ENCODE measurements at places on chromosomes 2 and 18.

DNA sequence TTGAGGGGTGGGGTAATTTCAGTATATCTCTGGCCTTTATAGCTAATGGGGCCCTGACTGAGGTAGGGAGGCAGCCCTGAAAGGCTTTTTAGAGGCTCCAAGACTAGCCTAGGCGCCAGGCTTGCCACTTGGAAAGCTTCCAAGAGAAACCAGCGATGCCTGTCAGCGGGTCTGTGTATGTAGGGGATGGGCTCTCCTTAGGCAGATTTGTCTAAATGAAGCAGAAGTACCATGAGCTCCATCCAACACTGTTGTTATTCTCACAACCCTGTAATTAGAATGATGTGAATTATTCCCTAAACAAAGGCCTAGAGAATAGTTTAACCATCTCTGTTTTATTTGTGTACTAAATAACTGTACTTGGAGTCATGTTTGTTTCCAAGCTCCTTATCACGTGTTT lies 138.1 kb downstream of the B3GNT2 start:
- DNase-seq = no peak

GRCh38 chr2:84866122-84866521 lies 14.8 kb downstream of the TRABD2A start:
- no peak for DNase-seq

GRCh38 chr18:52570975-52571374 lies 231.0 kb downstream of the DCC start:
- DNase-seq = peak; percentile 60

DNA sequence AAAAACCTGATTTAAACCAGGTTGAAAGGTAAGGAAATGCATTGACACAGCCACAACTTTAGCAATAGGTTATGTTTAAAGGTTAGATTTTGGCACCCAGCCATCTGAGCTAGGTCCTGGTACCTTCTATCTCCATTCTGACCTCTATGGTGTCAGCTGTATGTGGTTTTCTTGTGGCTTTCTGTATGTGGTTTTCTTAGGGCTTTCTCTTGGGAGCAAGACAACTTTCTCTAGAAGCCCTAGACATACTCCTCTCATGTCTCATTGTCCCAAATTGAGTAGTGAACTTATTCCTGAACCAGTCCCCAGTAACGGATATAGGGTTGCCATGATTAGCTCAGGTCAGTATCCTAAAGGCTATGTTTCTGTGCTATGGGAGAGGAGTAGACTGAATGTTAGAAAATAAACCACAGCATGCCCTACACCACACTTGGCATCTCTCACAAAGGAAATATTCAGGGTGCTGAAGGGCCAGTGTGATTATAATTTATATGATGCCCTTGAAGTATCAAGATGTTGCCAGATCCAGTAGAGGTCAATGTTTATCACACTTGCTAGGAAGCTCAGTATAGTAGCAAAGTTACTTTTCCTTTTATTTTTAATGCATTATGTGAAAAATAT lies 176.1 kb downstream of the CAPN13 start:
- DNase-seq = peak; percentile 52

- DNase-seq = no peak
These were observed 10.4 kb downstream of the ANKRD44 start for GRCh38 chr2:197300139-197300538.

GRCh38 chr2:149330127-149331022 lies at the start of gene LYPD6:
Gene LYPD6 (plus strand): TSS chr2:149330587. CDS start chr2:149437709, 107,122 bp downstream.
- peak; percentile 81 for DNase-seq

- no peak for DNase-seq
These were observed 2.4 kb downstream of the DNAJC10 start for GRCh38 chr2:182718459-182718858.

DNA sequence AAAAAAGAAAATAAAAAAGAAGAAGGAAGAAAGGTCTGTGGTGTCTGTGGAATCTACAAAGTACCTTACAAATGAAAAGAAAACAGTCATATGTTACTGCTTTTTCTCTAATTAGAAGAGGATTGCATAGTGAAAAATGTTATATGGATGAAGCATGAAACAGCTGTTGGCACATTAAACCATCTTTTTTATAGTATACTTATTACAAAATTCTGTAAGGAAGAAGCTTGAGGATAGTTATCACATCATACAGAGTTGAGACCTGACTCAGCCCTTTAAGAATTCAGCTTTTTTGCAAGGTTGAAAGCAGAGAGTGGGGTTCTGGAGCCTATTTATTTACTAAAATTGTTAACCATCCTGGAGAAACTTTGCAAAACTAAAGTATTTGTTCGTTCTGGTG lies 222.7 kb downstream of the PHLPP1 start:
- peak; percentile 52 for DNase-seq

DNA sequence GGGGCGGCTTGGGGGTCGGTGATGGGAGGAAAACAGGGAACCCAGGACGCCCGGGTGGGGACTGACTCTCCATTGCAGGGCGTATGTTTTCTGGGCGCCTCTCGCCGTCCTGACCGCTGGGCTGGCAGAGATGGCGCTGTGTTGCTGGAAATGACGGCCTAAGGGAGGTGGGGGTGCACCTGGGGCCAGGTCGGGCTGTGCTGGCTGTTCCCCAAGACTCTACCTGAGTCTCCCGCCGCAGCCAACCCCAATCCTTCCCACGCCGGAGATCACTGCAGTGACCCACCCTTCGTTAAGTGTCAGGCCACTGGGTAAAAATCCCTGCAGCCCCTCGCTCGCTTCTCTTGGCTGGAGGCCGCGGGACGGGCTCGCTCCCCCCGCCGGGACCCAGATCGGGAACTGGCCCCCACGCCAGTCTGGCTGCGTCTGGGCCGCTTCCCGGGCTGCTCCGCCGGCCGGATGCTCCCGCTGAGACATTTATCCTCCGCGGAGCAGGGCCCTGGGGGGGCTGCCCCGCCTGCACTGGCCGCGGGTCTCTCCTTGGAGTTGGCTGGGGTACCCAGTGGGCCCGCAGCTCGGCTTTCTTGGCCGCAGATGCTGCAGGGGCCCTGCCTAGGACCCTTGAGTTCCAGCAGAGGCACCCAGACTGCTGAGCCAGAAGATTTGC lies 7.8 kb upstream of the ARMC9 start:
- DNase-seq = peak; percentile 39

DNA sequence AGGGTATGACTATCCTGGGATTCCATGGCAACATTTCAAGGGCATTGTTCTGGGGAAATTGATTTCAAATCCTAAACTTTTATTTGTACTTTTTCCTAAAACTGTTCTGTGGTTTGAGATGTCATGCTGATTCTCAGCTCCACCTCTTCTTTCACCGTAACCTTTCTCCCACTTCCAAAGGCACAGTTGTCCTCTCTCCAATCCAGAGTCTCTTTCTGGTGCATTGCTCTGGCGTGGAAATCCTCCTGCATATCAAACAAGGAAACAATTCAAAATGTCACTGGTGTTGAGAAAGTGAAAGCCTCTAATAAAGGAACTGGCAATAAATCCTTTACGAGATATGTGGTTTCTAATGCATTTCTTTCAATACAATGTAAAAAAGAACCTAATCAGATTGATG lies 155.1 kb upstream of the CDH2 start:
- no peak for DNase-seq

DNA sequence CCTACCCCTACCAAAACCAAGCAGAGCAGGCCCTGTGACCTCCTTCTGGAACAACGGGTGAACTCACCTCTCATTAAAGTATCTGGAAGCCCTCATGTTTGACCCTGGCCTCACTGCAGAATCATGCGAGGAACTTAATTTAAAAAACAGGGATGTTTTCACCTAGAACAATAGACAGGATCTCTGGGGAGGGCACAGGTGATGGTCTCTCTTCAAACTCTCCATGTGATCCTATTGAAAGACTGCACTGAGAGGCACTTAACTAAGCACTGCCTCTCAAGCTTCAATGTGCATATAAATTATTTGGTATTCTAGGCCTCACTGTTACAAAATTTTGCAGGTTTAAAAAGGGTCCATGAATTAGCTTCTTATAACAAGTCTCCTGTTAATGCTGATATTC lies 7.5 kb downstream of the ZNF519 start:
- no peak for DNase-seq

DNA sequence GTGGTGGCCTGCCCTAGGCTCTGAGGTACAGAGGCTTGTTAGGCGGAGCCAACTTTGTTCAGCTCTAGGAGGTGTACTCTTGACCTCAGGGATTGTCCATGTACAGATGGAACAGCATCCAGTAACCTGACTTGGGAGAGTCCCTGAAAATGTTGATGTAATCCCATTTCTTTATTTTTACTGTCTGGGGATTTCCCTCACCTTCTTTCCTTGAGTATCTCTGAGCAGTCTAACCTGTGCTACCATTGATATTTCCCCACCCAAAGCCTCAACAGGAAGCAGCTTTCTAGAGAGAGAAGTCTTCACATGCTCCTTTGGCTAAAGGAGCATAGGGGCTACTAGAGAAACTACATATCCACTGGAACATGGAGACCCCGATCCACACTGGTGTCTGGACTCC lies 10.4 kb downstream of the IL36A start:
- DNase-seq = no peak

- DNase-seq = no peak
These were observed 143.3 kb downstream of the PDE1A start for GRCh38 chr2:182283512-182283911.

- DNase-seq = no peak
These were observed 58.2 kb downstream of the QPCT start for GRCh38 chr2:37402636-37403035.

GRCh38 chr2:218332920-218333645 lies 23.6 kb upstream of the CATIP start:
- DNase-seq = no peak

GRCh38 chr2:110166266-110166665 lies 38.5 kb downstream of the NPHP1 start:
- DNase-seq = no peak

DNA sequence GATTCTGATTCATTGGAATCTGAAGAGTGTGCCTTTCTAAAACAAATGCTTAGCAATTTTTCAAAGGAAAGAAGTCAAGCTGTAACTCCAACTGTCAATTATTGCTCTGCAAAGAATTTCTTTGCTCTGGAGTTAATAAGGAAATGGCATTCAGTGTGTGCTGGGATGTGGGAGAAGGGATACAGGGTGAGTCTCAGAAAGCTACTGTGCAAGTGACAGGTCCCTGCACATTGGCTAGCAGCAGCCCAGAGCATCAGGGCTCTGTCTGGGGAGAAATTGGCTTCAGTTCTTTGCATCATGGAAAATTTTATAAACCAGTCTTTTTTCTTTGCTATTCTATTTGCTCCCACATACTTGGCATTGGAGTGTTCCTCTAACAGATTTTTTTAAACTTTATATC lies 1.1 kb upstream of the SYT4 start:
- no peak for DNase-seq

DNA sequence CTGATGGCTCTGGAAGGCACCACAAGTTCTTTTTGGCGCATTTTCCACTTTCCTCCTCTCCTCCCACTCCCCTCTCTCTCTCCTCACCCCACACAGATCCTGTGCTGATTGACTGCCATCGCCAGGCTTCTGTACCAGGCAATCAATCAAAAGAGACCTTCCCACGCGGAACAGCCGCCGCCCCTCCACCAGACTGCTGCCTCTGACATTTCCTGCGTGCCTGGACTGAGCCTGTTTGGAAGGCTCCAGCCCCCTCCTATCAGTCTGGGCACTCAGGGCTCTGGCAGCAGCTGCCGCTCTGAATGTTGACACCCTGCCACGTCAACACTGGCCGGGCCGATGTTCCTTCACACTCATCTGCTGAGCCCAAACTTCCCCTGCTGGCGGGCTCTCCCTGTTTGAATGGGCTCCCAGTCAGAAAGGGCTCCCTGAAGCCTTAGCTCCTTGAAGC lies 467.7 kb downstream of the EPHA4 start:
- DNase-seq = peak; percentile 61

DNA sequence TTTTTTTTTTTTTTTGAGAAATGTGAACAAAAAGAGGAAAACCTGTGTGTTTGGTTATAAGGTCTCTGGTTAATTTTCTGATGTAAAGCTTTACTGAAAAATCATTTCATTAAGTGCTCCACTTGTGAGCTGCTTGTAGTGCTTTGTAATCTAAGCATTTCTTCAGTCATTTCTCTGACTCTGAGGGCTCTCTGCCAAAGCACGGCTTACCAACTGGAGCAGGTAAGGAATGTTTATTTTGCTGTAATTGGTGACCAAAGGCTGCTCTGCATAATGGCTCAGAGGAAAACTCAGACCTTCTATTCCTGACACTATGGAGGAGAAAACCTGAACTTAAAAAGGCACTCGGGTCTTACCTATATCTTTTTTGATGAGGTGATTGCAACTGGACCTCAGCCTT lies 848.8 kb downstream of the MBD2 start:
- DNase-seq = no peak

DNA sequence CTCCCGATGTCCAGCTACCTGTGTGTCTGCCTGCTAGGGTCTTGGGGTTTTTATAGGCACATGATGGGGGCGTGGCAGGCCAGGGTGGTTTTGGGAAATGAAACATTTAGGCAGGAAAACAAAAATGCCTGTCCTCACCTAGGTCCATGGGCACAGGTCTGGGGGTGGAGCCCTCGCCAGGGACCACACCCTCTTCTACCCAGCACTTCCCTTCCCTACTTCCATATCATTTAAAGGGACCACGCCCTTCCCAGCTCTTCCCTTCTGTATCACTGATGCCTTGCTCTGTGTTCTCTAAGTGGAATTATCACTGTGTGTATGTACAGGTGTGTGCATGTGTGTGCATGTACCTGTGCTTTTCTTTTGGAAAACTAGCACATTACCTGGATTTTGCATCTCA lies 6.3 kb downstream of the UGT1A1 start:
- DNase-seq = no peak

DNA sequence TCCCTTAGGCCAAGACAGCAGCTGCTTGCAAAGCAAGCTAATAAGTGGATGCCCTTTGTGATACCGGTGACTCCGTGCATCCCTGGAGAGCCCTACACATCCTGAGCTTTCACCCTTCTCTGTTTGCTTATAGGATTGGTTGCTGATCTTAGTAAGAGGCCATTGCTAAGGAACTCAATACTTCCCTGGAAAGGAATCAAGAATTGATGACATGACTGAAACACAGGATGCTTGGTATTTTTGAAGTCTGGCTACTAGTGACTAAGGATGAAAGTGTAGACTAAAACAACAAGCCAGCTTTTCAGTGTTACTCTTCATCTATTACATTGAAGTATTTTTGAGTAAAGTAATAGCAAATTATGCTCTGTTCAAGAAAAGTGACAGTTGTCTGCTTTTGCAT lies 123.0 kb upstream of the SERPINE2 start:
- DNase-seq = peak; percentile 88

GRCh38 chr2:39743269-39743776 lies 35.7 kb downstream of the THUMPD2 start:
- peak; percentile 87 for DNase-seq

DNA sequence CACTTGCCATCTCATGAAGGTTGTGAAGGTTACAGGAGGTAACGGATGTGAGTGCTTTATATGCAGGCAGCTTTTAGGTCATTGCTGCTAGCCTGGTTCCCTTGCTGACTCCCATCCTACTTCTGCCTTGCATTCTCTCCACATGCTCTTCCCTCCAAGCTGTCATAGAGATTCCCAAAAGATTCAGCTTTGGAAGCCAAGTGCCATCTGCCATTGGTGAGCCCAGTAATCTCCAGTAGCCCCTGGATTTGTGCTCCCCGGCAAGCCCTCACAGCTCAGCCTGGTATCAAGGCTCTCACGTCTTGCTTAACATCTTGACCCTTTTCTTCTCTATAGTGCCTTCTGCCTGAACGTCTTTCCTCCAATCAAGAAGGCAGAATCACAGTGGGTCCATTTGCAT lies 61.6 kb downstream of the MYT1L start:
- no peak for DNase-seq
